ENCODE measurements at places on chromosomes 2 and 18.

GRCh38 chr2:12543978-12544558 lies 172.7 kb upstream of the TRIB2 start:
- DNase-seq, result no peak

DNA sequence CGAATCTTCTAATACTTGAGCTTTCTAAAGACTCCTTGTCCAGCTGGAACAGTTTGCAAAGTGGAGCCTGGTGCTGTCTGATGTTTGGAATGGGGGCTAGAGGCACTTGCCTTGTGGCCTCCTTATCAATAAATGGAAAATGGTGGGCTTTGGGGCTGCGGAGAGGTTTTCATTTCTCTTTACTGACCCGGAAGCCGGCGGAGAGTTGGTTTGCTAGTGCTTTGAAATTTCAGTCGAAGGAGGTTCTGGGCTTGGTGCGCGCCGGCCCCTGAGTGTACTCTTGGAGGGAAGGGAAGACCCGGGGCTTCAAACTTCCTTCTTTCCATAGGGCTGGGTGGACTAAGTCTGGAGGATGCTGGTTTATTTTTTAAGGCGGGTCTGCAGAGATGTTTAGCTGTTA lies 714 bp downstream of the RPIA start:
- no peak for DNase-seq

- DNase-seq, result no peak
Observed at GRCh38 chr2:27322301-27322765, 564 bp downstream of the MPV17 start.

GRCh38 chr2:41722668-41723369 lies 325.0 kb upstream of the PKDCC start:
- DNase-seq, result no peak

- DNase-seq, result no peak
Observed at GRCh38 chr2:100615471-100615870, 52.7 kb downstream of the PDCL3 start.

DNA sequence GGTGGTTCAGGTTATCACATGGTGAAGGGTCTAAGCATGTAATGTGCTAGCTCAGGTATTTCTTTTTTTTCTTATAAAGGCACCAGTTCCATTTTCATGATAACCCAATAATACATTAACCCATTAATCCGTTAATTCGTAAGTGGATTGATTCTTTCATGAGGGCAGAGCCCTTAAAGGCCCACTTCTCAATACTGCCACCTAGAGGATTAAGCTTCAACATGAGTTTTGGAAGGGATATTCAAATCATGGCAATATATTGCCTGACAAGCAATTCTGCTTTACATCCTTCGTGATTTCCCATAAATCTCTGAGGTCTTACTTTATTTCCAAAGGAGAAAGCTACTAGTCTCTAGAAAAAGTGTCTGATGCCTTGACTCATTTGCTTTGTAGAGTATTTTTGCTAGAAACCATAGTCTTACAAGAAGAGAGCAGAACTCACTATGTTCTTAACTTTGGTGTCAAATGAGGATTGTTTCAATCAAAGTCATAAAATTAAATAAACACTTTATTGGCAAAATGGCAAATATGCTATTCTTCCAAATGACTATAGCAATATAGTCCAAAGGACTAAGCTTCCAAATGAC lies 271.3 kb downstream of the KCNS3 start:
- DNase-seq, result peak; percentile 47

DNA sequence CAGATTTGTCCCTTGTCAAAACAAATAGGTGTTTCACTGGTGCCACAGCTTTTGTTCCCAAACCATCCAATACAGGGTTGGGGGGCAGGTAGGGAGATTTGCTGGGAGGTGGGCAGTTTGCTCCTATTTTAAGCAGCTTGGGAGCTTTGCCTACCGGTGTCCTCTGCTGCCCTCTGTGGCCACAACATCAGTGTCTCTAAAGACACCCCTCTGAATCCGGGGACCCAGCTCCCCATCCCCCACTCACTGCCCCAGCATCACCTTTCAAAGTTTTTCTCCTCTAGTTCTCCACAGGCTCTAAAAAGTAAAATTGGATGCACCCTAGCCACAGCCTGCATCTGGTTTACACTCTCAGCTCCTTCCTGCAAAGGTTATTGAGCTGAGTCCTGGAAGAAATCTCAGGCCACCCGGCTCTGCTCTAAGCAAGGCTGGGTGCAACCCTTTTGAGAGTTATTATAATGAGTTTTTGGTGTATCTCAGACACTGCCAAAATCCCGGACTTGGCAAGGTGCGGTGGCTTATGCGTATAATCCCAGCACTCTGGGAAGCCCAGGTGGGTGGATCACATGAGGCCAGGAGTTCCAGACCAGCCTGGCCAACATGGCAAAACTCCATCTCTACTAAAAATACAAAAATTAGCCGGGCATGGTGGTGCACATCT lies 2.9 kb upstream of the EPAS1 start:
- no peak for DNase-seq

DNA sequence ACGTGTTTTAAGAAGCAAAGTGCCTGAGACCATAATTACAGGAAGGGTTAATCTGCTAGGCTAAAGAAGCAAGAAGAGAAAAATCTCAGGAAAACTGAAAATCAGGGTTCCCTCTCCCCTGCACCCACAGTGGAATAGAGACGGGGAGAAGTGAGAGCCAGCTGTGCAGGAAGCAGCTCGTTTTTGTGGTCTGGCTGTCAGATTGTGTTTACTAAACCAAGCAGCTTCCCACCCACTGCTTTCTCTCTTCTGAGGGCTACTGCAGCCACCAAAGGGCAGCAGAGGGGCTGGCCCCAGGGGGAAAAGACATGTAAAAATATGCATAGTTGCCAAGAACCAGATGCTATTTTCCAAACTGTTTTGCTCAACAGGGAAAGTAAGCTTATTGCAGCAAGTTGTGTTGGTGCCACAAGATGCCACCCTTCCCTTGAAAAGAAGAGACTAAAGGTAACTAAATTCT lies 72.6 kb upstream of the THUMPD2 start:
- no peak for DNase-seq

DNA sequence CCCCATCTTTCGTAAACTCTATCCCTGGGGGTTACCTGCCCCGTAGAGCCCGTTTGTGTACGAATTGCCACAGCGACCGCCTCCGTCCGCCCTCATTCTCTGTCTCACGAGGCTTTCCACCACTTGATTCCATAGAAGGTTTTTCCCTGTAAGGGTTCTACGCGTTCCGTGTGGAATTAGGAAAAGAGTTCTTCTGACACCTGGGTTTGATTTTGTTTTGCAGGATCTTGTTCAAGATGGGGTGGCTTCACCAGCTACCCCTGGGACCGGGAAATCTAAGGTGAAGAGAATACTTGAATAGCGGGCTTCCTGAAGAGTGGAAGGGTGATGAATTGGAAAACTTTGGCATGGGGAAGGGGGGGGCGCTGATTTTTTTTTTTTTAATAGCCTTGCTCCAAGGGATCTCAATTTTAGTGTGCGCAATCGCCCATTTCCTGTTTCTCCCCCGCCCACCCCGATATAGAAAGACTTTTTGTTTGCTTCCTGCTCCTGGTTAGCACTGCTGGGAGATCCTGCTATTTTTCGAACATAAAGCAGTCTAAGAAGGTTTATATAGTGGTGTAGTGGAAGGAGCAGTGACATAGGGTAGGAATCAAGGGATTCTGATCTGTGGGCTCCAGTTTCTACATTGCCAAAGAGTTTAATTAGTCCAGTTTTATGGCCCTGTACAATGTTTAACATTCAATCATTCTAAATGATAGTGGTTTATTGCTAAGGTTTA lies 564 bp downstream of the GCC2 start:
- no peak for DNase-seq

GRCh38 chr18:50847192-50847591 lies 27.4 kb upstream of the MRO start:
- DNase-seq, result no peak

- DNase-seq, result no peak
Observed at GRCh38 chr2:51697095-51697494, 665.2 kb upstream of the NRXN1 start.

- no peak for DNase-seq
Observed at GRCh38 chr2:165008730-165009315, 53.5 kb upstream of the SLC38A11 start.

GRCh38 chr2:63053889-63054602 lies 3.4 kb downstream of the OTX1 start:
- no peak for DNase-seq

DNA sequence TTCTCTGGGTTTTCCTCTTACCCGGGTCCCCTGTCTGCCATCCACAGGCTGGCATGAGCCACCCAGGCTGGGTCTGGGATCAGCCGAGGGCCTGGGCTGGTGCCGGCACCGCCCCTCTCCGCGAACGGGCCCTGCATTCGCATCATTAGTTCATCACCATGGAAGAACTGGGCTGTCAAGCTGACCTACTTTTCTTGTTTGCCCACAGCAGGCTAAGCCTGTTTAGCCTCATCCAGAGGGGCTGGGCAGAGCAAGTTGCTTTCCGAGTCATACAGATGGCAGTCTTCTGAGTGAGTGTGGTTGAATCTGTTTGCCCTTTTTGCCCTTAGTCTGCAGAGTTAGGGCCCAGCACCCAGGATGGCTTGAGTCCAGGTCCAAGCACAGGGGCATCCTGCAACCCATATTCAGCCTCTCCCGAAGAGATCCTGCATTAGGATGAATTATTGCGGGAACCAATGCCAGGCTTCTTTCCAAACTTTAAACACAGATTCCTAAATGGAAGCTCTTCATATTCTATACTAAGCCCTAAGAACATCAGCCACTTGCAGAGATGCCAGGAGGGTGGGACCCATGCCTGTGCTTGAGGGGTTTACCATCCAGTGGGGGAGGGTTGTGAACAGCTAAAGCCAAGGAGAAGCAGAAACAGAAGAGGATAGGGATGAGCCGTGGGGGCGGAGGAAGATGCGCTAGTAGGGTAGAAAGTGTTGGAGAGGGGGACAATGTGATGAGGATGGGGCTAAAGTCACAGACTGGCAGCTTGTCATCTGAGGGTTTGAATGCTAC lies 68.0 kb downstream of the NPAS2 start:
- DNase-seq, result no peak

DNA sequence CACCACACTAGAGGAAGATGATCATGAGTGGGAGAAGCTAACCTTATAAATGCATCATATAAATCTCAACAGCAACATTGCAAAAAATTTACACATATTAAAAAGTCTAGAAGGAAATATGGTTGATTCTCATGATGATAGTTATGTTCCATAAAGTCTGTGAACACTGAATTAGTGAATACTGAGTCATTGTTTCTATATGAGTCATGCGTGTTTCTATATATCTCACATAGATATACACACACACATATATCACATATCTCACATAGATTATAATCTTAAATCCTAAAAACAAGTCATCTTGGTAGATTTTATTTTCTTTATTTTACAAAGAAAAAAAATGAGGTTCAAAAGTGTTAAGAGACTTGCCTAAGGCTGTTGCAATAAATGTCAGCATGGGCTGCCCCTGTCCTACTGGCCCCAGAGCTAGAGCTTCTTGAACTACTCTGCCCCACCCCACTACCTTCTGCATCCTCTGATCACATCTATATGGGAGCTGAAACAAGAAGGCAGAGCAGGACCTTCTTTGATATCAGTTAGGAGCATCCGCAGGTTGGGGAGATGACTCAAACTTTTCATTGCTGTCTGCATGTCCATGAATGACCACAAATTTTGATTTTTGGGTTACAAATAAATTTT lies 81.8 kb upstream of the ADAM23 start:
- no peak for DNase-seq

DNA sequence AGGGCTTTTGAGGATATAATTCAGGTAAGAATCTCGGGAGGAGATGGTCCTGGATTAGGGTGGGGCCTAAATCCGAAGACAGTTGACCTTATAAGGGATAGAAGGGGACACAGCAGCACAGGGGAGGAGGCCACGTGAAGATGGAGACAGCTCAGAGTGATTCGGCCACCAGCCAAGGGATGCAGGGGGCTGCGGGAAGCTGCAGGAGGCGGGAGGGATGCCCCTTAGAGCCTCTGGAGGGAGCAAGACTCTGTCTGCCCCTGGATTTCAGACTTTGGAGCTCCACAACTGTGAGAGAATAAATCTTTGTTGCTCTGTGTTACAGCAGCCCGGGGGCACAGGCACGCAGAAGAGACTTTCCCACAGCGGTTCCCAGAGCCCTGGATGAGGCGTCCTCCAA lies 143.7 kb downstream of the ASB1 start:
- DNase-seq, result no peak

GRCh38 chr2:14661163-14661562 lies 28.6 kb downstream of the LRATD1 start:
- DNase-seq, result no peak

DNA sequence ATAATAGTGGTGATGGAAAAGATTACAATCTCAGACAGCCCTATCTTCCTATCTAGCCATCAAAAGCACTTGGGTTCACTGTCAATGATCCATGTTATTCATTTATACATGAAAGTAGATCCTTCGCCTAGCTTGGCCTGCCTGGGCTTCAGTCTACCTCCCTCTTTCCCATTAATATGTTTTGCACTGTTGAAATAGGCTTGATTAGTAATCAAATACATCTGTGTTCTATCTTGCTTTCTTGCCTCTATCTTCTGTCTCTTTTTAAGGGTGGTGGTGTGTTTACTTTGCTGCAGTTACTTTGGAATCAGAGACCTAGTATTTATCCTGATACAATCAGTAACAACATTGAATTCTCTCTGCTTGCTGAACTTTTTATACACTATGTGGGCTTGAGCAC lies 521.2 kb downstream of the TNS1 start:
- DNase-seq, result no peak

- DNase-seq, result no peak
Observed at GRCh38 chr2:58006952-58007284, 39.7 kb upstream of the VRK2 start.

DNA sequence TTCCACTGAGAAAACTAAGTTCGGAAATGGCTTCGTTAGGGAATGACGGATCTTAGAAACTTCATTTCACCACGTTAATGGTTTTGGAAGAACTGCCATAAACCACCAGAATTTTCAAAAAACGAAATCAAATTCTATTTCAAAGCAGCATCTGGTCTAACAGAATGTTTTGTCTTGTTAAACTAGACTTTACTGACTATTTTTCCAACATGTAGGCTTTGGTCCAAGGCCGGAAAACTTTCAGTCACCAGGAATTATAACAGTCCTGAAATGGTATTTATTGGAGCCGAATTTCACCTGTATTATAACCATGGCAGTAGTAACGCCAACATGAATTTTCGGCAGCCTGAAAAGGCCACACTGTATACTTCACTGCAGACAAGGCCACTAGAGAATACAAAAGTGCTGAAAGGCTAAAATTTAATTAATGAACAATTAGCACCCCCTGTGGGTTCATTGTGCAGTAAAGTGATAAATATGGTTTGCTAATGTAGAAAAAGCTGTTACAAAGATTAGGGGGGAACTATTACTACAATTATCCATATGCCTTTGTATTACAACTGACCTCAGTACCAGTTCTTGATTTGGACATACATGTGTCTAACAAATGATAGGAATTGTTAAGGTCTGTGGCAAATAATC lies 116.4 kb downstream of the ZNF521 start:
- DNase-seq, result no peak

DNA sequence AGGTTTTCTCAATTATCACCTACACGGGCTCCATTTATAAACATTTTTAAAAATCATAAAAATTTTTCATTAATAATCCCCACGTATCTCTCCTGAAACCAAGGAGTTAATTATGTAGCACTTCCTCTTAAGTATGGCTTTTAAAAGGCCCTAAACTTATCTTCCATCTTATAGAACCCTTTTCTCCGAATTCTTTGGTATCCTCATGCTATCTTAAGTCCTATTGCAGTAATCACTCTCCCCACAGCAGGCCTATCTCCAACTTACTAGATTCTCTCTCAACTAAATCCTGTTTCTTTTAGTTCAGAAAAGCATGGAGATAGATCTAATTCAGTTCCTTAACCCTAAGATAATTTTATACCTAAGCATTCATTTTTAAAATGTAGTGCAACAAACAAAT lies 26.2 kb downstream of the RPRD1A start:
- no peak for DNase-seq

Measured in amniotic stem cell (primary cell).